ENCODE measurements at places on chromosomes 5 and 9. TPM values are rescaled to one million over a fixed set of nuclear protein-coding genes. Genes with fewer than 3 reads are reported as not detected.

- no peaks in the 10 kb centered on the region for H3K36me3 ChIP-seq
- no peak overlapping the region for H3K4me3 ChIP-seq
- H3K27ac ChIP-seq: no peak overlapping the region
- no peak for DNase-seq
- no peaks in the 10 kb centered on the region for H3K4me1 ChIP-seq
These were observed 551.5 kb upstream of the TLE4 start for GRCh38 chr9:79020276-79020675.

Gene EIF4E1B
- not detected for total RNA-seq

DNA sequence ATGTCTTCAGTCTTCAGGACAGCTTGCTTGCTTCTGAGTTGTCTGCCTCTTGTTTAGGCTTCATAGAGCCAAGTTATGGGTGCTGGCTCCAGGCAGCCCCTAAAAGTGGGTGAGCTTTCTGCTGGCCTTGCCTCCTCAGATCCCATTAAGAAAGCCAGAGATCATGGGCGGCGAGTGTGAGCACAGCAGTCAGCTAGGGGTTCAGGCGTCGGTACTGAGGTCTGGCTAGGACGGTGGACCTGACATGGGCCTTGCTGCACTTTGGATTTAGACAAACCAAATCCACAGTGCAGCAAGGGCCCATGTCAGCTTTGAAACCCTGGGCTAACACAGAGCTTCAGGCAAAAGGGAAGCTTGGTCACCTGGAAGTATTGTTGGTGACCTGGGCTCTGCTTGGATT, 17.6 kb downstream of the PSAT1 start:
- H3K4me3 ChIP-seq: no peak overlapping the region
- no peak overlapping the region for H3K27ac ChIP-seq
- H3K27me3 ChIP-seq: no peaks in the 10 kb centered on the region
- no peaks in the 10 kb centered on the region for H3K36me3 ChIP-seq

Gene IFNA21
- total RNA-seq: not detected

Gene TERT
- total RNA-seq: not detected

GRCh38 chr9:35978792-35979191, 20.8 kb upstream of the OR2S2 start:
- no peaks in the 10 kb centered on the region for H3K36me3 ChIP-seq
- H3K27ac ChIP-seq: no peak overlapping the region
- H3K27me3 ChIP-seq: no peaks in the 10 kb centered on the region
- DNase-seq: no peak
- no peaks in the 10 kb centered on the region for H3K4me1 ChIP-seq

- no peak overlapping the region for H3K27ac ChIP-seq
- H3K4me1 ChIP-seq: no peaks in the 10 kb centered on the region
- H3K4me3 ChIP-seq: no peak overlapping the region
- DNase-seq: no peak
These were observed 50.8 kb downstream of the TSPAN17 start for GRCh38 chr5:176697934-176698538.

DNA sequence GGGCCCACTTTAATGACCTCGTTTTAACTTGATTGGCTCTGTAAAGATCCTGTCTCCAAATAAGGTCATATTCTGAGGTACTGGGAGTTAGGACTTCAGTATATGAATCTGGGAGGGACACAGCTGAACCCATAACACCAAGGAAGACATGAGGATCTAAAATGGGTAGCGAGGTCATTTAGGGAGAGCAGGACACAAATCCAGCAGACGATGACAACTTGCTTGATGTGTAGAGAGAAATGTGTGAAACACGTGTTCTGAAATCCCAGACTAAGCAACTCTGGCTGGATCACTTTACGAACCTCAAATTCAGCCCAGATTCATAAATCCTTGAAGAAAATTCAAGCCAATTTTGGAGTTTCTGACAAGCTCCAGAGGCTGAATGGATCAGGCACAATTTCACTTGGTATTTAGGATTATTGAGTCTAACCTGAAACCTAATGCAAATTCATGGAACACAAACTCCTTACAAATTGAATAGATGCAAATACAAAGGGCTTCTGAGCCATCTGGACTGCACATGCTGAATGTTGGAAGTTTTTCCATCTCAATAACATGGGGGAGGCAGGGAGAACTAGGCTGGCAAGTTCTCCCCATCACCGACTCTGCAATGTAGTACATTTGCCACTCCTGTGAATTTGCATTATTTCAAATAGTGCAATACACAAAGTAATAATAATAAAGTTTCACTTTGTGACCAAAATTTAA, 74.0 kb upstream of the SLC30A5 start:
- no peak for DNase-seq
- no peaks in the 10 kb centered on the region for H3K36me3 ChIP-seq
- H3K4me3 ChIP-seq: no peak overlapping the region
- no peaks in the 10 kb centered on the region for H3K27me3 ChIP-seq
- no peaks in the 10 kb centered on the region for H3K4me1 ChIP-seq
- no peak overlapping the region for H3K27ac ChIP-seq

Measured in uterus (tissue), 4 donors.